ENCODE measurements at places on chromosomes 13 and 19.
A peak's percentile ranks its signal among the peaks of the same experiment; 100 is the strongest.

- DNase-seq = no peak
Observed at GRCh38 chr19:45767410-45767880, 1.6 kb downstream of the SIX5 start.

- no peak for DNase-seq
Observed at GRCh38 chr13:106905380-106906162, 337.6 kb upstream of the ARGLU1 start.

DNA sequence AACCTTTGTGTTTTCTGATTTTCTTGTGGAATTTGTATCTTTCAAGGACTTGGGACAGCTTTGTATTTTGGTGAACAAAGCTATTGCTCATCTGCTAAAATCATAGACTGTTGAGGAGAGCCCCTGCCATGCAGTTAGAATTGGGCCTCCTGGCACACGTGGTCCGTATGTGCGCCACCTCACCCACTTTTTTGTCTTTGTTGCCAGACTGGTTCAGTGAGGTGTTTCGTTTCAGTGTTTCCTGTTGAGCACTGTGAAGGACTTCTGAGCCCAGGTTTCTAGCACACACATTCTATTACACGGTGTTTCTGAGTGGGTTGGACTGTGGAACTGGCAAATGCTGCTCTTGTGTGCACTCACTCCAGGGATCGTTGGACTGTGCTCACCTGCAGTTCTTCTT, 37.6 kb upstream of the RNF113B start:
- no peak for DNase-seq

DNA sequence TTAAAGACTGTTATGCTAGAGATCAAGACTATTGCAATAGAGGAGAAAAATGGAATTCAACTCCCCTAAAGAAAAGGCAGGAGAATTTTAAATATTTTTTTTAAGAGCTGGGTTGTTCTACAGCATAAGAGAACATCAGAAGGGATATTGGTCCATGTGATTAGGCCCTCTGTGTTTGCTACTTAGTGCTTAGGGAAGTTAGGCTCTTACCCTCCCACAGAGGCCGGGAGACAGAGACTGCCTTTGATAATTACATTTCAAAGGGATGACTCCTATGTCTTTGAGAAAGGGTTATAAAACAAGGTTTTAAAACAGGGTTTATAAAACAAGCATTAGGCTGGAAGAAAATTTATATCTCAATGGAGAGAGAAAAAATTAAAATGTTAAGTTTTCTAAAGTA, 1248.1 kb upstream of the PCDH20 start:
- DNase-seq = no peak

DNA sequence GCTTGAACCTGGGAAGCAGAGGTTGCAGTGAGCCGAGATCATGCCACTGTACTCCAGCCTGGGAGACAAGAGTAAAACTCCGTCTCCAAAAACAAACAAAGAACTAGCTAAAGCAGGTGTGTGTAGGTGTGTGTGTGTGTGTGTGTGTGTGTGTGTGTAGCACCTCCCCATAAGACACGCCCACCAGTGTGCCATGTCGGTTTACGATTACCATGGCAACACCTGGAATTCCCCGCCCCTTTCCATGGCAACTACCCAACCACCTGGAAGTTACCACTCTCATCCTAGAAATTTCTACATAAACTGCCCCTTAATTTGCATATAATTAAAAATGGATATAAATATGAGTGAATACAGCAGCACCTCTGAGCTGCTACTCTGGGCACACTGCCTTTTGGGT, 80.9 kb upstream of the ADGRE5 start:
- no peak for DNase-seq

DNA sequence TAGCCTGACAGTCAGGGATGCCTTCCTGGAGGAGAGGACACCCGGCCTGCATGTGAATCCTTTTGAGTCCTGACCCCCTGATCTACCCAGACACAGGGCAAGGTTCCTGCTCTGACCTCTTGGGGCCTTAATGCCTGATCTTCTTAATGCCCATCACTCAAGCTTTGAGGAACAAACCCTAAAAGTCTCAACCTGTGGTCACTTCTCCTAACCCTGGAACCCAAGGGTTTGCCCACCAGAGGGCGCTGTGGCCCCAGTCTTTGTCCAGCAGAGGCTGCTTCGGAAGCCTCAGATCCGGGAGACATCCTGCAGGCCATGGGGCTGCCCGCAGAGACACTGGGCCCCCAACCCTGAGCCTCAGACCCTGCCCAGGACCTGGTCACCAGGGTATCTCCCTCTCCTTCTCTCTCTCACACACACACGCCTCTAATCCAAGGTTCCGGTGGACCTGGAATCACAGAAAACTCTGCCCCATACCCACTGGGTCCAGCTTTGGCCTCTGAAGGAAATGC, 9.8 kb upstream of the DPF1 start:
- peak; percentile 94 for DNase-seq

- DNase-seq = no peak
Observed at GRCh38 chr13:63873936-63874335, 2458.3 kb upstream of the PCDH20 start.

GRCh38 chr19:2987797-2988196, 10.4 kb downstream of the TLE6 start:
- no peak for DNase-seq

DNA sequence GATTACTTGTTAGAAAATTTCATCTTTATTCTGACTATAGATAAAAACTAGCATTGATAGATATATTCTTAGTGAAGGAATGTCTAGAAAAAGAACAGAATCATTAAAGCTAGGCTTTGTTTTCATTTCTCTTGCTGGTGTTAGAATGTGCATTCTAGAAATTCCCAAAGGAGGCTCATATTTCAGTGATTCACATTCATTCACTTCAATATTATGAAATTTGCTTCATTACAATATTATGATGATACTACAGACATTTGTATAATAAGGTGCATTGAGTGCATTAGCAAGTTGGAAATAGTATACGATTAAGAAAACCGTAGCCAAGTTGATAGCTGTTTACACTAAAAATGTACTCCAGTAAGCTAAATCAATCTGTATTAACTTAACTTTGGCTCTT, 70.7 kb upstream of the MYCBP2 start:
- no peak for DNase-seq

- no peak for DNase-seq
Observed at GRCh38 chr13:108270442-108270841, 924 bp downstream of the TNFSF13B start.

- DNase-seq = no peak
Observed at GRCh38 chr19:39525205-39525604, 7.4 kb downstream of the EID2B start.

GRCh38 chr13:97341135-97341534, 92.8 kb upstream of the RAP2A start:
- DNase-seq = no peak

DNA sequence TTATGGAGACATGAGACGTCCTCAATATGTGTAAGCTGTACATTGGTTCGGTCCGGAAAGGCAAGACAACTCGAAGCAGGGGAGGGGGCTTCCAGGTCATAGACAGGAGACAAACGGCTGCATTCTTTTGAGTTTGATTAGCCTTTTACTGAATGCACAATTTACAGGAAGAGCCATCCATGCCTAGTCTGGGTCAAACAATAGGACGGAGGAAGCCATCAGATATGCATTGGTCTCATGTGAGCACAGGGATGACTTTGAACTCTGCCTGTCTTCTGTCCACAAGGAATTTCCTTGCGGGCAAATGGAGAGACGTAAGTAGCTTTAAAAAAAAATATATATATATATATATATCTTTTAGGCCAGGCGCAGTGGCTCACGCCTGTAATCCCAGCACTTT, 1.9 kb upstream of the CCNP start:
- no peak for DNase-seq

DNA sequence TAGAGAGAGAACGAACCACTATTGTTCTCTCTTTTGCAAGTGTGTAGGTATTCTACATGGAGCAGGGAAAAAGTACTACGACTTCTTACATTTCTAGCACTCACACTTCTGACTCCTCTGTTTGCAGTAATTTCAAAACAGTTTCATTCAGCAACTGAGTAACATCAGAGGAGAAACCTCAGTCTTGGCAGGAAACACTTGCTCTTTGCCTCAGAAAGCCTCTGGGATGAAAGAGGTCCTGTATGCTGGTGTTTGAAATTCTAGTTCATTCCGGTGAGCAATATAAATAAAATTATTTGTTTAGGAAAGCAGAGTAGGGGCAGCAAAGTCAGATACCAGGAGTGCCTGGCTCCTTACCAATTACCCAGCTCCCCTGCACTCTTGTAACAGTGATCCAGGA, 595.5 kb downstream of the TBC1D4 start:
- DNase-seq = no peak

GRCh38 chr19:49744946-49745381, 18.1 kb downstream of the TSKS start:
- DNase-seq = no peak

GRCh38 chr13:52848455-52849195, at the start of gene PCDH8:
PCDH8 (minus strand) TSS chr13:52848640; CDS start chr13:52848436, 204 bp downstream.
- peak; percentile 47 for DNase-seq

GRCh38 chr13:35164324-35164932, 222.4 kb downstream of the NBEA start:
- no peak for DNase-seq

- no peak for DNase-seq
Observed at GRCh38 chr19:51729781-51730180, 6.0 kb upstream of the HAS1 start.

GRCh38 chr19:4985551-4985991, 16.7 kb downstream of the KDM4B start:
- DNase-seq = no peak

- no peak for DNase-seq
Observed at GRCh38 chr13:58926858-58927257, 1236.9 kb downstream of the DIAPH3 start.

- DNase-seq = no peak
Observed at GRCh38 chr13:113815151-113816058, 48.5 kb downstream of the GAS6 start.

GRCh38 chr19:383922-384798, 24.8 kb downstream of the C2CD4C start:
- DNase-seq = no peak

- DNase-seq = no peak
Observed at GRCh38 chr19:39498798-39499642, at the start of gene DLL3. DLL3 (plus strand) TSS chr19:39498947; CDS start chr19:39498975, 28 bp downstream.

DNA sequence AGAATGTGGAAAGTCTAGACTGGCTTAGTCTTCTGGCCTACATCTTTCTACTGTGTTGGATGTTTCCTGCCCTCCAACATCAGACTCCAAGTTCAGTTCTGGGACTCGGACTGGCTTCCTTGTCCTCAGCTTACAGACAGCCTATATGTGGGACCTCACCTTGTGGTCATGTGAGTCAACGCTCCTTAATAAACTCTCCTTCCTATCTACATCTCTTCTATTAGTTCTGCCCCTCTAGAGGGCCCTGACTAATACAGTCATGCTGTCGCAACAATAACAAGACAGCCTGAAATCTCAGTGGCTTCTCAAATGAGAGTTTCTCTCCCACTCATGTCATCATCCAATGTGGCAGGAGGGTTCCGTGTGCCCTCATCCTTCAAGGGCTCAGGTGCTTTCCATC, 347.8 kb downstream of the MZT1 start:
- no peak for DNase-seq

DNA sequence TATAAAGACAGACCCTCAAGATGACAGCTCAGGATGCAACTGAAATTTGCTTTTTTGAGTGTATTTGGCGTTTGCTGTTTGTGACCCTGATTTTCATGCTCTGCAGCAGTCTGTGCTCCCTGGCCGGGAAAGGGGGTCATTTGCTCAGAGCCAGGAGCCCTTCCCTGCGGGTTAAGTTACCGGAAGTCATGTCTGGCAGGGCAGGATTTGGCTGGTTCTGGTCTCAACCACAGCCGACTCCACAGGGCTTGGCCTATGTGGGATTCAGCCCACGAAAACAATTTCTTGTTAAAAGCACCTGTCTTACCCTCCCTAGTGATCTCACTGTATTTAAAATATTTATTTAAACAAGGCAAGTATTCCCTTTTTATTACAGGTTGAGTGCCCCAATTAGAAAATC, 22.6 kb downstream of the MCF2L start:
- no peak for DNase-seq

- DNase-seq = no peak
Observed at GRCh38 chr19:47644743-47645482, 36.0 kb downstream of the BICRA start.

- no peak for DNase-seq
Observed at GRCh38 chr19:41409288-41409687, 11.7 kb downstream of the BCKDHA start.

DNA sequence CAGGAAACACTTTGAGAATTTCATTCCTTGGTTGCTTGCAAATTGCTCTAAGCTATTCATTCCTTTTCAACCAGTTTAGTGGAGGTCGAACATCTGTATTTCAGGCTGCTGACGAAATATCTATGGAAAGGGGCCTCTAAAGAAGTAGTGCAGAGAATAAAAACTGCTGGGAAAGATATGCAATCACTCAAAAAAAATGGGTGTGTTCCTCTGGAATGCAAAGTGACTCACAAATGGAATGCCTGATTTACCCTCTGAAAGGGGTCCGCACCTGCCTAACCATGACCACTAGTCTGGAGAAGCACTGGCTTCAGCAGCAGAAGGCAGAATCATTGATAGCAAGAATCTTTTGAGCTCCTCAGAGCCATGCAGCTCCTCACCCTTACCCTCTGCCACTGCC, 129.4 kb downstream of the PCDH9 start:
- no peak for DNase-seq

DNA sequence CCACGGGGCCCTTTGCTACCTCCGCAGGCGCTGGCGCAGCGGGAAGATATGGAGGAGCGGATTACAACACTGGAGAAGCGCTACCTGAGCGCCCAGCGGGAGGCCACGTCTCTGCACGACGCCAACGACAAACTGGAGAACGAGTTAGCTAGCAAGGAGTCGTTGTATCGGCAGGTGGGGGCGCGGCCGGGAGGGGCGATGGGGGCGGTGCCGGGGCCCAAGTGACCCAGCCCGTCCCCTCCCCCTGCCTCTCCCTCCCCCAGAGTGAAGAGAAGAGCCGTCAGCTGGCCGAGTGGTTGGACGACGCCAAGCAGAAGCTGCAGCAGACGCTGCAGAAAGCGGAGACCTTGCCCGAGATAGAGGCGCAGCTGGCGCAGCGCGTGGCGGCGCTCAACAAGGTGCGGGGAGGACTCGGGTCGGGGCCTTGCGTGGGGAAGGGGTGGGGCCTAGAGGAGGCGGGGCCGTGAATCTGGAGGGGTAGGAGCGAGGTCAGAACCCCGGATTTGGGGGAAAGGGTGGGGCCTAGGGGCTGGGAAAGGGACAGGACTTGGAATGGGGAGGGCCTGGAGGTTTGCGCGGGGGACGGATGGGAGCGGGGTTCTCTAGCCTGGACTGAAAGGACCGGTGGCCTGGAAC, 13.7 kb downstream of the PPFIA3 start:
- DNase-seq = no peak

GRCh38 chr19:51626675-51627074, 3.5 kb downstream of the SIGLEC5 start:
- DNase-seq = no peak

DNA sequence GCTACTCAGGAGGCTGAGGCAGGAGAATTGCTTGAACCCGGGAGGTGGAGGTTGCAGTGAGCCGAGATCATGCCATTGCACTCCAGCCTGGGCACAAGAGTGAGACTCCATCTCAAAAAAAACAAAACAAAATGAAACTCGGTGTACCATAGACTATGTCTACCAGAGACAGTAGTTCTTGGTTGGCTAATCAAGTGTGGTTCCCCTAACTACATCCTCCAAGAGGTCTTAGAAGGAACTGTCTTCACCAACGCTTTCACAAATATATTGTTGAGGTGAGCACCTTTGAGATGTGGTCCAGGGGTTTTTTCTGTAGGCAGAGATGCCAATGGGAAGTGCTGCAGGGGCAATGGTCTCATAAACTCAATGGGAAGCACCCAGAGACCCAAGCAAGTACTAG, 48.0 kb downstream of the RFC3 start:
- no peak for DNase-seq
